EH (cell line): ENCODE measurements at places on chromosomes 2 and 18.
A peak's percentile ranks its signal among the peaks of the same experiment; 100 is the strongest.

DNA sequence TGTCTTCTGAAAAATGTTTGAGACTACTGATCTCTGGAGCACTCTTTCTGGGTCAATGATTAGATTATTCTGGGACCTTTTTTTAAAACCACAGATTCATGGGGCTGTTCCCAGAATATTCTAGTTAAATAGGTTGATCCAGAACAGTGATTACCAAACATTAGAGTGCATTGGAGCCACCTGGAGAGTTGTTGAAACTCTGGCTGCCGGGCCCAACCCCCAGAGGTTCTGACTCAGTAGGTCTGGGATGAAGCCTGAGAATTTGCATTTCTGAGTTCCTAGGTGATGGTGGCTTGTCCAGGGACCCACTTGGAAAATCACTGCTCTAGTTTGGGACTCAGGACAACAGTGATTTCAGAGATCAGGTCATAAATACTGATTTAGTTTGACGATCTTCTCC is 197.3 kb downstream of the PTPRM start:
- no peak for DNase-seq

DNA sequence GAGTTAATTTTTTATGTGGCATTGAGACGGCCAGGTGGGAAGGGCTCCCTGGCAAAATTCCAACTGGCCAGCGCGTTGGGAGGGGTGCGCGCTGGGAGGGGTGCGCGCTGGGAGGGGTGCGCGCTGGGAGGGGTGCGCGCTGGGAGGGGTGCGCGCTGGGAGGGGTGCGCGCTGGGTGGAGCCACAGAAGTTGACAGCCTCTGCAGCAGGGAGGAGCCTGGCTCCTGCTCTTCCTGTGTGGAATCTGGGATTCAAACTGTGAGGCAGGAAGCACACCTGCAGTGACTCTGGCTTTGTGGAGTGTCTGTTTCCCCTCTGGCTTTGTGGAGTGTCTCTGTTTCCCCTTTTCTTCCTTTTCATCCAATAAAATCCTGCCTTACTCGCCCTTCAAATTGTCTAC is 147.9 kb upstream of the CBLN2 start:
- no peak for DNase-seq

- DNase-seq = peak; percentile 23
Observed at GRCh38 chr2:188307850-188308283, 16.2 kb downstream of the GULP1 start.

DNA sequence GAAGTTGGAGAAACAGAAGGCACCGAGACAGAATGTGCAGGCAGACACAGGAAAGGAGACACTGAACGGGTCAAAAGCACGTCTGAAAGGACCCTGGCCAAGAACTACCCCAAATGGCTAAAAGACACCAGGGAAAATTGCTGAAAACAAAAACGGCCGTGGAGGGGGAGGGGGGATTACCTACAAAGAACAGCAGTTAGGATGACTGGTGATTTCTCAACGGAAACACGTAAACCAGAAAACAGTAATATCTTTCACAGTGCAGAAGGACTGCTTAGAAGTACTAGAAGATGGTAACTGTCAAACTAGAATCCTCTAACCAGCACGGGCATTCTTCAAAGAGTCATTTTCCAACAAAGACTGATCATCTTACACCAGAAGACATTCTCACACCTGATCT is 142.6 kb downstream of the HDAC4 start:
- no peak for DNase-seq

- DNase-seq = no peak
Observed at GRCh38 chr2:121098556-121098955, 186.4 kb downstream of the TFCP2L1 start.

DNA sequence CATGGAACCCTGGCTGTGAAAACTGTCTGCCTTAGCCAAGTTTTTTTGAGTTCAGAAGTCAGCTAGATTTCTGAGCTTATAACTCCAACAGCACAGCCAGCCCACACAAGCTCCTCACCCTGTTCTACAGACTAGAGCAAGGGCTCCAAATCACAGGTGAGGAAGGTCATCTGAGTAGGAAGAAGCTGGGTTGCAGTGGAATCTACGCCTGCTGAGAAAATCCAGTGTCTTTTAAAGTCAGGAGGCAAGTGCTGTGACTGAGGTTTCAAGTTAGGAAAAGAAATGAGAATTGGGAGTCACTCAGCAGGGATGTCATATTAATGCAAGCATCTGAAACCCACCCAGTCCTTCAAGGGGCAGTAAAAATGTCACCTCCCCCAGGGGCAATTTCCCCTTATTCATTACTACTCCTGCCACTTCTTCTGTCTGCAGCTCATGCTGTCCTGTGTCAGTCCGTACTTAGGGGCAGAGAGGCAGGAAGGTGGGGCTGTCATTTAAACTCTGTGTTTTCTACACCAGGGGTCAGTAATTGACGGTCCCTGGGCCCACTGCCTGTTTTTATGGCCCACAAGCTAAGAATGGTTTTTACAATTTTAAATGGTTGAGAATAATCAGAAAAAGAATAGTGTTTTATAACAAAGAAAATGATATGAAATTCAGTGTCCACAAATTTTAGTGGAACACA is 551.1 kb downstream of the BCL11A start:
- no peak for DNase-seq

DNA sequence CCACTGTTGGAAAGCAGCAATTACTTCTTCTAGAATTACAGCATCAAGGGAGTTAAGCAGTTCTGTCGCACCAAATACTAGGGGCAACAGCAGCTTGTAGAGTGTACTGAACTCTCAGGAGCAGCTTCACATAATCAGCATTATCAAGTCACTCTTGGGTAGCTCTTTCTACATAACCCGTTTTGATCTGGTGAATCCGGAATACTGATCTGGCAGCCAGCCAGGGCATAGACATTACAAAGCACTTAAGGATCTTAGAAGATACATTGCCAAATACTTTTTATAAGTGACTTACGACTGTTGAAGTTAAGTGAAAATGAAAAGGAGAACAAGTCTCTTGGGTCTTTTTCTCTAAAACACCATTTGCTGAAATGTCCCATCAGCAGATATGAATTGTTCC is 73.2 kb upstream of the NETO1 start:
- DNase-seq = no peak

GRCh38 chr2:8141780-8142179 is 540.1 kb upstream of the ID2 start:
- DNase-seq = no peak

GRCh38 chr2:30366199-30366691 is 80.8 kb upstream of the LCLAT1 start:
- peak; percentile 73 for DNase-seq

DNA sequence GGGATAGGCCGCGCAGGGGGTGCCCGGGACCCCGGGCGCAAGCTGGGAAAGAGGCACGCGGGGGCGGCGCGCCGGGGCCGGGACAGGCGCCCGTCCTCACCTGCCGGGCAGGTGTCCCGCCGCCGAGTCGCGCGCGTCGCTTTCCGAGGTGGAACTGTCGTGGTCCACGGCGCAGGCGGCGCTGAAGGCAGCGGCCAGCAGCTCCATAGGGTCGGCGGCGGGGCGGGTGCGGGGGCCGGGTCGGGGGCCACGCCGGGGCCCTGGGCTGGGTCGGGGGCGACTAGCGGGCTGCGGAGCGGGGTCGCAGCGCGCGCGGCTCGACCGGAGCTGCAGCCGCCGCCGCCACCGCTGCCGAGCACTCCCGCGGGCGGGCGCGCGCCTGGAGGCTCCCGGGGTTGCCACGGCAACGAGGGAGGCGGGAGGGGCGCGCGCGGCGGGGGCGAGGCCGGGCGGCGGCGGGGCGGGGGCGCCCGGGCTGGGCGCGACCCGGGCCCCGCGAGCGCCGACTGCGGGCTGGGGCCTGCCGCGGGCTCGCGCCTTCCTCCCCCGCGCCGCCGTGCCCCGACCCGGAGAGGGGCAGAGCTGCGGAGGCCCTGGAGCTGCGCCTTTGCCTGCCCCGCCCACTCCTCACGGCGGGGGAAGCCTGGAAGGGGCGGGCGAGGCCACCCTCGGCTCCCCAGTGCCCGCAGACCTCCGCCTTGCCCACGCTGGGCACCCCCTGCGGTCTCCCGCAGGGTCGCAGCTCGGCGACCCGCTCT is 57.9 kb downstream of the SNORC start:
- no peak for DNase-seq

DNA sequence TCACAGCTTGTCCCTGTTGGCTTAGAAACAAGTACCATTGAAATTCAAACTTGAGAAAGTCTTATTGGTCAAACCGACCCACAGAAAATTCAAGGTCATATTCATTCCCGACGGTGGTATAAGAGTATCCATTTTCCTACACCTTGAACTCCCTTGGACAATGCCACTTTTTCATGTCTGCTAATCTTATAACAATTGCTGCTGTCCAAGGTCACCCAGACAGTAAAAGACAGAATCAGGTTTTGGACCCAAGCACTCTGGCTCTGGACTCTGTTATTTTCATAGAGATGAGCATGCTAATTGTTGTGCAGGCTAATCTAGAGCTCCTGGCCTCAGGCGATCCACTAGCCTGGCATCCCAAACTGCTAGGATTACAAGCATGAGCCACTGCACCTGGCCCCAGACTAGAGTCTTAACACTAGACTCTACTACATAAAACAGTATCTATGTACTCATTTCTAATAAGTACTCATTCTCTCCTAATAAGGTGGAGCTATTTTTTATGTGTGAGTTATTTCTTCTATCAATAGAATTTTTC is 57.8 kb downstream of the C2orf76 start:
- no peak for DNase-seq

GRCh38 chr2:16784652-16785051 is 119.0 kb upstream of the CYRIA start:
- no peak for DNase-seq

GRCh38 chr18:77395953-77396352 is 146.3 kb downstream of the GALR1 start:
- no peak for DNase-seq

DNA sequence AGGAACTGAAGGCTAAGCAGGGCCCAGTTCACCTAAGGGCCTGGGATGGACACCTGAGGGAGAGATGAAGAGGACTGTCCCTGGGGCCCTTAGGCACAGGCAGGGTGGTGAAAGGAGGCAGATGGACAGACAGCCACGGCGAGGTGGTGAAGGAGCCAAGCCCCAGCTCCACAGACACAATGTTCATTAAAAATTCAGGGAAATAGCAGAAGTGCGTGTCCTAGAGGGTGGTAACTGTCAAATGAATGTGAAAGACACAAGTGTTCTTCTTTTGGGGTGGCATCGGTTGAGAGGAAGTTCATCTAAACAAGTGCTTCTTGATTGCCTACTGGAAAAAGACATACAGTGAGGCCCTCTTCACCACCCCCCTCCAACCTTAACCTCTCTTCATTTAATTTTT is 76.2 kb upstream of the SIX2 start:
- DNase-seq = no peak

DNA sequence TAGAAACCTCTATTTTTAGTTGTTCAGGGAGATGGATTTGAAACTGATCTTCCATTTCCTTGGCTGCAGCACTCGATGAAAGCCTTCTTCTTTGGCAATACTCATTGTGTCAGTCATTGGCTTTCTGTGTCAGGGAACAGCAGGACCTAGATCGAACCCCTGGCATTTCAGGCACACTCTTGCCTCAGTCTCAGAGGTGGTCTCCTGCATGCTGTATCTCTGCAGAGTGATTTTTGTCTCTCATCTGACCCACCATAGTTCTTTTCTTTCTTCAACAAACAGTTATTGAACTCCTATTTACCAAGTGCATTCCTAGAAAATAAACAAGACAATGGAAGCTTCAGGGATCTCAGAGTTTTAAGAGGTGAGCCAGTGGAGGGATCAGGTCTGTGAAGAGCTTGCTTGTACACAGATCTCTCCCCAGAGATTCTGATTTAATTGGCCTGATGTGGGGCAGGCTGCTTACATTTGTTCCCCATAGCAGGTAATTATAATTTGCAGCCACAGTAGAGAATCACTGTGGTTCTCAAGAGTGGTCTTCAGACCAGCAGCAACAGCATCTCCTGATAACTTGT is 473.1 kb upstream of the TCF4 start:
- no peak for DNase-seq
